ENCODE measurements at places on chromosomes 12 and 14.

GRCh38 chr12:56326533-56326932 lies 7.3 kb downstream of the PAN2 start:
- DNase-seq, result no peak

GRCh38 chr12:116977465-116978380 lies 67.0 kb downstream of the FBXW8 start:
- DNase-seq, result no peak

DNA sequence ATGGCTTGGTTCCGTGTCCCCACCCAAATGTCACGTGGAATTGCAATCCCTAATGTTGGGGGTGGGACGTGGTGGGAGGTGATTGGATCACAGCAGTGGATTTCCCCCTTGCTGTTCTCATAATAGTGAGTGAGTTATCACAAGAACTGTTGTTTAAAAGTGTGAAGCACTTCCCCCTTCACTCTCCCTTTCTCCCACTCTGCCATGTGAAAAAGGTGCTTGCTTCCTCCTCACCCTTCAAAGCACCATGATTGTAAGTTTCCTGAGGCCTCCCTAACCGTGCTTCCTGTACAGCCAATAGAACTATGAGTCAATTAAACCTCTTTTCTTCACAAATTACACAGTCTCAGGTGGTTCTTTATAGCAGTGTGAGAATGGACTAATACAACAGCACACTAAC lies 5.3 kb upstream of the CEP128 start:
- no peak for DNase-seq

DNA sequence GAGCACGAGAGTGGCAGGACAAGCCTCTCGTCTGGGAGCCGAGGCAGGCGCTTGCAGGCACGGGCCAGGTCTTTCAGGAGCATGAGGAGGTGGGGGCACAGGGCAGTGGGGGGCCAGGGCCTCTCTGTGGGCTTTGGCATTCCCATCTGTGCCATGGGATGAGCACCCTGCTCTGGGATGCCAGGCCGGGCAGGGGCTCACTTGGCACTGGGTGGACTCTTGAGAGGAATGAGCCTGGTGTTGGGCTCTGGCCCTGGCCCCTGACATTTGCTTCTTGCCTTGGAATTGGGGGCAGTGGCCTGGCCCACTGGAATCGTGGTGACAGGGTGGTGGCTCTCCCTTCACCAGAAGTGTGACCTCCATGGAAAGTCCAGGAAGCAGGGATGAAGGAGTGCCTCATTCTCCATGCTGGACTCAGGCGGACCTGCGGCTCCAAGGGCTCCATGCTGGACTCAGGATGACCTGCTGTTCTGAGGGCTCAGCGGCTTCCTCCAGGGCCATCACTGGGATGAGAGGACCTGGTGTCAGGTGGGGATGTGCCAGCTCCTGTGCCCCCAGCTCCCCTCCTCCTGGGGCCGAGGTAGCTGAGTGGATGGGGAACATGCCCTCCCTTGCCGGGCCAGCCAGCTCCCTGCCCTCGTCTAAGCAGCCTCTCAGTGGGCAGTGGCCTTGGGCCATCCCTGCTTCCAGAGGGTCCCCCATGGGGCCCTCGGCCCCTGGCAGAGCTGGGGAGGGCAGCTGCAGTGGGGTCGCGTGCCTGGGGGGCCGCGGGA lies 220.3 kb downstream of the KIF26A start:
- no peak for DNase-seq

GRCh38 chr14:64934338-64934929 lies 8.1 kb downstream of the GPX2 start:
- no peak for DNase-seq

DNA sequence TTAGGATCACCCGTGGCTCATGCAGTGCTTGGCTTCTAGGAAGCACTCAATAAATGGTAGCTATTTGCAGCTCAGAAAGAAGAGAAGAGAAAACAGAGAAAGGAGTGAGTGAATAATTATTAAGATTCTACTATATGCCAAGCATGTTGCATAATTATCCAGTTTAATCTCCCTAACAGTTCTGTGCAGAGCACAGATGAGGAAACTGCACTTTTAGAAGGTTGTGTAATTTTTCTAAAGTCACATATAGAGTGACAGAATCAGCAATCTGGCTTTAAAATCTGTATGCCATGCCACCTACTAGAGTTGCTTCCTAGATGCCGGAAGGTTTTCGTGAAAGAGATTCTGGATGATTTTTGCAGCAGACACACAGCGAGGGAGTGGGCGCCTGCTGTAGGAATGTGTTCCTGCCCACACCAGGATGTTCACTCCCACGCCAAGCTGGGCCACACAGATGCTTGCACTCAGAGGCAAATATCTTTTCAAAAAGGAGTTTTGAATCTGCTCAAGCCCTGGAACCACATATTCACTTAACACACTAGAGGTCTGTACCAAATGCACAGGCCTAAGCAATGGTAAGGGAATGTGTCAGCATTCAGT lies 50.2 kb upstream of the SMCO2 start:
- DNase-seq, result no peak

DNA sequence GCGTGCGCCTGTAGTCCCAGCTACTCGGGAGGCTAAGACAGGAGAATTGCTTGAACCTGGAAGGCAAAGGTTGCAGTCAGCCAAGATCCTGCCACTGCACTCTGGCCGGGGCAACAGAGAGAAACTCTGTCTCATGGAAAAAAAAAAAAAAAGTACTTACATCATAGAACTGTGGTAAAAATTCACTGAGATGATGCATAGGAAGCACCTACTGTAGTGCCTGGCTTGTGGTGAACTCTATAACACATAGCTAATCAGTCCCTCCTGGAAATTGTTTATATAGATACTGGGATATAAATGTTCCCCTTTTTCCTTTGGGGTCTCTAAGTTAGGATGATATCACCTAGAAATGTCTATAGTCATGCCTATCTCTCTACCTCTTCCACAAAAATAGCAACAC lies 89.7 kb upstream of the CPM start:
- no peak for DNase-seq

- DNase-seq, result no peak
These were observed 20.9 kb upstream of the KIF26A start for GRCh38 chr14:104117341-104118005.

DNA sequence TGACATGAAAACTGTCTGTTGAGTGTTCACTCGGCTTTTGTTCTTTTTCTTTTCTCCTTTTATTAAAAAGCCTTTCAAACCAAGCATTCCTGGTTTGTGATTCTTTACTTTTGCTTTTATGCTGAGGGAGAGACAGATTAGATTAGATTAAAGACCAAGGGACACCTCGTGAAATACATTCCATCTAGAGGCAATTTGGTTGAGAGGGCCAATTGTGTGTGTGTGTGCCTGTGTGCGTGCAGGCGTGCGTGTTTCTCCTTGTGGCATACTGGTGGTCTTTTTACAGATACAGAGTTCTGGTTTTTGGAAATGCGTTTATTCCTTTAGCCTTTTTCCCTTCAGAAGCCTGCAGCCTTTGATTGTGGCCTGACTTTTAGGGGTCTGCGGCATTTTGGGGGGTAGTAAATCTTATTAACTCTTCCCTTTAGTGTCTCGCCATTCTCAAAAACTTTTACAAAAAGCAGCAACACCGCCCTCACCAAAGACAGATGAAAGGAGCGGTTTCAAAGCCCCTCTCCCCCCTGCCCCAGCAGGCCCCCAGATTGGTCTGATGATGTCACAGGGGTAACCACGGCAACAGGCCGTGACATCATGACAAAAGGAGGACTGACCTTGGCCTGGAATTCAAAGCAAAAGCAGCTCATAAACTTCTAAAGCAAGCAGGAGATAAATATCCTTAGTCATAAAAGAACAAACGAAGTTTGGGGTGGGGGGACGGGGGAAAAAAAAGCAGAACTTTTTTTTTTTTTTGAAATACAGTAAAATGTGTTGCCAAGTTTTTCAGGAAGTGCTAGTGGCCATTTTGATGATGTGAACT lies 84.1 kb upstream of the TBX3 start:
- no peak for DNase-seq

DNA sequence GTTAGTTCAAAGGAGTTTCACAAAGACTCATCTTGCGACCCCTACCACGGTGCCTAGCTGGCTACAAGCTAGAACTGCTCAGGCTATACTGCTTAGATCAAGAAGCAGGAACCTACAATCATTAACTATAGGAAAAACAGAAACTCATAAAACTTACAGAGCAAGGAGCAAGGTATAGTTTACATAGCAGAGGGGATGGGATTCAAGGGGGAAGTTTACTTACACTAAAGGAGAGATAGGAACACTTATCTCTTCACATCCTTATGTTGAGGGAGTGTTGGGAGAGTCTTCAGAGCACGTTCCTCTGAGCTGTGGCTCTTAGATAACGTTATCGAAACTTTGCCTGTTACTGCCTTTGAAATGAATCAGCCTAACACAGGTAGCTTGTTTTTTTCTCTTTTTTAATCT lies 58.1 kb downstream of the FSCB start:
- no peak for DNase-seq

GRCh38 chr12:116455540-116456329 lies 103.4 kb upstream of the MAP1LC3B2 start:
- DNase-seq, result no peak

GRCh38 chr12:90959032-90959431 lies 4.1 kb upstream of the CCER1 start:
- peak; percentile 49 for DNase-seq

DNA sequence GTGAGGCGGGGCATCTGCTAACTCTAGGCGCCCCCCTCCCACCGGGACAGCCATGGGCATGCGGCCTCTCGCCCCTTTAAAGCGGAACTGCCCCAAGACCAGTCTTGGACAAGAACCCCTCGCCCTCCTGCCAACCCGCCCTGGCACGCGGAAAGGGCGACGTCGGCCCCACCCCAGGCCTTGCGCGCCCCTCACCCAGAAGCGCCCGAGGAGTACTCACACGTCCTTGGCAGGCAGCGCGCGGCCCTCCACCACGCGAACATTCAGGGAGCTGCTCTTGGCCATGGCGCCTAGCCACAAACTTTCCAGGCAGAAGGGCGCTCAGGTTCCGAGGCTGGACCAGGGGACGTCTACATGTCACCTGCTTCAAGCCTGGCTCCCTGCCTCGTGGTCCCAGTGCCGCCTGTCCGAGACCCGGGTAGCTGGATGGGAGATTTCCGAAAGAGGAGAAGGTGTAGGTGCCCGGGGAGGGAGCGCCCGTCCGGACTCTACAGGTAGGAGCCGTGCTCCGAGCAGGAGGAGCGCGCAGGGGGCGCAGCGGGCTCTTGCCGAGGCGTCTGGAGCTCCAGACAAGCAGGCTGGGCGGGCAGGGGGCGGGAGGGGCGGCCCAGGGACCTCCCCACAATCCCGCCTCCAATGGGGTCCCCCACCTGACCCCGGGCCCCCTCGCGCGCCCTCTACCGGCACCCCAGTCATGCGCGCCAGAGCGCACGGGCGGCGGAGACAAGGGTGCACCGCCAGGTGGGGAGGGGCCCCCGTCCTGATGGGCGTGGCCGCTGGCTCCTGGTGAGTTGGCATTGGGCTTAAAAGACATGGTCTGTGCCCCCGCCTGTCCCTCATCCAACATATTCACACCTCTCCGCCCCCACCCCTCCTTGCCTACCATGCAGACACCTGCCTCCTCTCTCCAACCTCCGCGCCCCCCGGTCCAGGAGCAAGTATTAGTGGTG lies at the start of gene RASAL1:
RASAL1 (minus strand) TSS at position 584 of the 950 bp plus-strand sequence; CDS start at position 285, 299 bp downstream.
- DNase-seq, result peak; percentile 58

GRCh38 chr14:104894331-104895206 lies 29.5 kb downstream of the CEP170B start:
- DNase-seq, result no peak

DNA sequence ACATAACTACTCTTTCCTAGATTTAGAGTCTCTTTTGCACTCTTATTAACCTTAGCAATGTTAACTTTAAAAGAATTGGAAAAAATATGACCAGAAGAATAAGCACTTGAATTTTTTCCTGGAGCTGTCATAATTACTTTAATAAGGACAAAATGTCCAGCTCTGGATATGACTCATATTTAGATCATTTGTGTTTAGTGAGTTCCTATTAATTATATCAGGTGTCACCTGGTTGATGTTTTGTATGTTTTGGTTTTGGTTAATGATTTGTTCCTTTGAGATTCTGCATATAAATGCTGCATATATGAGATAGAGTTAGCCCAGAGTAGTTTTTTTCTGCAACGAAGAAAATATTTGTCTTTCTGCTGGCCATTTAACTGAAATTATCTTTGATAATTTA lies 5.1 kb downstream of the CLECL1 start:
- no peak for DNase-seq

DNA sequence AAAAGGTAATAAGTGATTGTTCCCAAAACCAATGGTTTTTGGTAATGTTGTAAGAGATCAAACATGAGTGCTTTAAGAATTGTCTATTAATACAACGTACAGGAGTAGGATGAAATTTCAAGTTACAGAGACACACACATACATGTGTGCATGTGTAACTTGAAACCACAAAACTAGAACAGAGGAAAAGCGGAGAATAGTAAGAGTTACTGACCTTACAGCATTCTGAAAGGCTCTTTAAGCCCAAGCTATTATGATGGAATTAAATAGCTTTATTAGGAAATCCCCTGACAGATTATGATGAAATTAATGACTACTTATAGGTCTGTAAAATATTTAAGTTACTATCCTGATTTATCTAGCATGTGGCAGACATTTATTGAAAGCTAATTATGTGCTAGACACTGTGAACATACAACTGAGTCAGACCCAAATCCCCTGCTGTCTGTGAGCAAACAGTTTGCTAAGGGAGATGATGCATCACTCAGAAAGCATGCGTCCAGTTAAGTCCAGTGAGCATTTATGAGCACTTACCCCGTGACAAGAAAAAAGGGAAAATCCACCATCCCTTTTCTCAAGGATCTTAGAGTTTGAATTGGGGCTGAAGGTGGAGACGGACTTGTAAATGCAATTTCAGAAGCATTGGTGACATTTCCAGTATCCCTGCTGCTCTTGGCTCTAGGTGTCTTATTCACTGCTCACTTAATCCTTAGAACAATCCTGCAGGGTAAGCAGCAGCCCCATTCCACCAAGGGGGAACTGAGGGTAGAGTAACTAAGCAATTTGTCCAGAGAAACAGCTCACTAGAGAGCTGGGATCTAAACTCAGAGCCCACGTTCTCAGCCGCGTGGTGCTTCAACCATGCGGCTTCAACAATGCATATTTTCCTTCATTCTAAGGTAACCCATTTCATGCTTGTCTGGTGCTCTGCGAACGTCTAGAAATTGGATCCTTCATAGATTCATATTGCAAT lies 117.4 kb downstream of the EML1 start:
- no peak for DNase-seq

- no peak for DNase-seq
These were observed 156.5 kb upstream of the RMST start for GRCh38 chr12:97306147-97306546.

DNA sequence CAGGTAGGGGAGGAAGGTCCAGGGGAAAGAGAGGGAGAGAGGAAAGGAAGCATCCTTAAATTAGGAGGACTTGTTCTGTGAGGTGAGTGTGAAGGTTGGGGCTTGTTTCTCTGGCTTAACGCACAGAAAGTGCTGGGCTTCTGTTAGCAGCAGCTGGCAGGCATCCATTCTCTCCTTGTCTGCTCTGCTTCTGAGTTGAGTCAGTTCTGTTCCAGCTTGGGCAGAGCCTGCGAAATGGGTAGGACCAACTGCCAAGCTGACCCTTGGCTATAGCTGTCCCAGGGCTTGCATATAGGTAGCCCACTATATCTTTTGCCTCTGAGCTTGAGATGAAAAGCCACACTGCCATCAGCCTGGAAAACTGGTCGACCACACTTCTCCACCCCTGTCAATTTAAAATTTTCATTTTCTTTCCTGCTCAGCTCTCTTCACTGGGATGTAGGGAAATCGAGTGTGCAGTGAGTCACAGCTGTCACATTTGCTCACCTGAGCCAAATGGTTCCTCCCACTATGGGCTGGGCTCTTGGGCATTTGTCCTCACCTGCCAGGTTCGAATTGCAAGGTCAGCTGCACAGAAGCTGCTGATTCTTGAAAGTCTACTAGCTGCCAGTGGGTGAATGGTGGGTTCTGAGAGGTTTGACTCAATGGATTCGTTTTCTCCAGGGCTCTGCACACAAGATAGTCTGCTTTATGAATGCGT lies 256.4 kb upstream of the PWP1 start:
- DNase-seq, result no peak

GRCh38 chr12:88067301-88067700 lies 38.1 kb upstream of the C12orf50 start:
- no peak for DNase-seq

Measured in SK-MEL-5 (cell line).